ENCODE measurements at places on chromosomes 11 and 22. TPM values are rescaled to one million over a fixed set of nuclear protein-coding genes. Genes with fewer than 3 reads are reported as not detected.
A peak's percentile ranks its signal among the peaks of the same experiment; 100 is the strongest.

- no peak for DNase-seq
Observed at GRCh38 chr11:29163231-29163630, 853.6 kb downstream of the KCNA4 start.

DNA sequence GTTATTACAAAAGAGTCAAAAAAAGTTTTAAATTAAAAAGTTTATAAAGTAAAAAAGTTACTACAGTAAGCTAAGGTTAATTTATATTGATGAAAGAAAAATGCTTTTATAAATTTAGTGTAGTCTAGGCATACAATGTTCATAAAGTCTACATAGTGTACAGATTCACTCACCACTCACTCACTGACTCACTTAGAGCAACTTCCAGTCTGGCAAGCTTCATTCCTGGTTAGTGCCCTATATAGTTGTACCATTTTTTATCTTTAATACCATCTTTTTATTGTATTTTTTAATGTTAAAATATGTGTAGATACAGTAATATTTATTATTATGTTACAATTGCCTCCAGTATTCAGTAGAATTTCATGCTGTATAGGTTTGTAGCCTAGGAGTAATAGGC lies 2.6 kb upstream of the MMP10 start:
- DNase-seq: no peak

GRCh38 chr11:121422675-121423074 lies 29.4 kb upstream of the SORL1 start:
- no peak for DNase-seq

DNA sequence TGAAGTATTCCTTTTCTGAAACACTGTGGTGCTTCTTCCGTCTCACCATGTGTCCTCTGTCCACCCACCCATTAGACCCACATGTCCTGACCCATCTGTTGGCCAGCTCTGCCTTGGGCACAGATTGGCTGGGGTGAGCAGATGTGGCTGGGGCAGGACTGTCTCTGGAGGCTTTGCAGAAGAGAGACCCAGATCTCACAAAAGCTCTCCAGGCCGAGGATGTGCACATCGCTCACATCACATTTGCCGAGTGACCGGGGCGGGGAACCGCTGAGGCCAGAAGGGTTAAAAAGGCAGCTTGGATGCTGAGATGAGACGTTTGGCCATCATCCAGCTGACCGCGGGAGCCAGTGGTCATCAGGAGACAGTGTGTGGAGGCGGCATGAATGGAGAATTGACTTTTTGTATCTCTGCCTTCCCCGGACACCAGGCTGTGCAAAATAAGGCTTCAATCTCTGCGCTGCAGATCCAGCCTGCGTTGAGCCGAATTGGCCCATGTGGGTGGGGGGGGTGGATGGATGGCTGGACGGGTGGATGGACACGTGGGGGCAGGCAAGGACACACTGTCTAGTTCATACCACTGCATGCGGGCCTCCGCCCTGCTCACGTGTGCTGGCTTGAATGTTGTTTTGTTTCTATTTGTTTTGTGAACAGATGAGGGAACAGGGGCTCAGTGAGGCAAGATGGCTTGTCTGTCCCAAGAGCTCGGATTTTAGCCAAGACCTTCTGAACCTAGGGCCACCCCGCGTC lies 6.1 kb downstream of the IFITM10 start:
- peak; percentile 70 for DNase-seq

DNA sequence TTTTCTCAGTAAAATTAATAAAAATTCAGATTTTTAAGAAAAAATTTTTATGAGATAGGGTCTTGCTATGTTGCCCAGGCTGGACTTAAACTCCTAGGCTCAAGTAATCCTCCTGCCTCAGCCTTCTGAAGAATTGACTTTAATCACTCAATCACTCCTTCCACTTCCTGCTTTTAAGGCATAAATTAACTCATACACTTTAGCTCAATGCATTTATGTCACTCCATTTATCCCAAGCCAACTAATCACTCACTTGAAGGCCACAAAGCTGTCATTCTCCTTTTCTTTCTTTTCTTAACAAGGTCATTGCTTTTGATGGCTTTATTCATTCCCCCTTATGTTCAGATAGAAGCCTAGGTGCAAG lies 877 bp downstream of the ALG9 start:
- no peak for DNase-seq

DNA sequence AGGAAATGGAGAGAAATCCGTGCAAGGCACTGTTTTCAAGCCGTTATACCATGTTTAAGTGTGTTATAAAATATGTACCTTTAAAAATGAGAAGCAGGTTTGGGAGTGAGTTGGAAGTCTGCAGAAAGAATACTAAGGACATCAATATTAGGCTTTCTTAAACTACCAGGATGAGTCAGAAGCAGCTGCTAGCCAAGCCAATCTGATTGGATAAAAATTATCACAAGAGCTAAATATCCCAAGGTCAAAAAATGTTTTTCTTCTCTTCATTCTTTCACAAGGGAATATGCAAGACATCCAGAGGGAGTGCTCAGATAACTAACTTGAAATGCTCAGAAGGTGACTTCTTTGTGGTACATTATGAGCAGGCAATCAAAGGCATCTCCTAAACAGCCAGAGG lies 19.3 kb upstream of the CKAP5 start:
- DNase-seq: no peak

GRCh38 chr22:40665312-40665711 lies 14.0 kb upstream of the MCHR1 start:
- no peak for DNase-seq

DNA sequence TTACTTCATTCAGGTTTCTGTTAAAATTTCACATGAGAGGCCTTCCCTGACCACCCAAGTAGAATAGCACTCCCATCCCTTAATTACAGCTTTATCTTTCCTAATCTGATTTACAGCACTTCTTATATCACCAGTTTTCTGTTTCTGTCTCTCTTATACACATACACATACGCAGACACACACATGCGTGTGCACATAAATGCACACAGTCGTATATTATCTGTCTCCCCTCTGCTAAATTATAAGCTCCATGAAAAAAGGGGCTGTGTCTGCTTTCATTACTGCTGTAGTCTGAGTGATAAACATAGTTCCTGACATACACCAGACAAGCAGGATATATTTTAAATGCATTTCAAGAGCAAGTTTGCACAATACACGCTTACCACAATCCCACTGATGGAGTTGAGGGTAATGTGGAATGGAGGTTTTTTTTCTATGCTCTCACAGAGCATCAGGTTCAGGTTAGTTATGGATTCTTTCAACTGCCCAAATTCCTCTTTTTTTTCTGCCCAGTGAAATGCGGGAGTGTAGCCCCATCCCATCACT lies 13.7 kb upstream of the TOP3B start:
- no peak for DNase-seq

- DNase-seq: peak; percentile 91
Observed at GRCh38 chr11:66335531-66336233, 552 bp downstream of the RIN1 start.

DNA sequence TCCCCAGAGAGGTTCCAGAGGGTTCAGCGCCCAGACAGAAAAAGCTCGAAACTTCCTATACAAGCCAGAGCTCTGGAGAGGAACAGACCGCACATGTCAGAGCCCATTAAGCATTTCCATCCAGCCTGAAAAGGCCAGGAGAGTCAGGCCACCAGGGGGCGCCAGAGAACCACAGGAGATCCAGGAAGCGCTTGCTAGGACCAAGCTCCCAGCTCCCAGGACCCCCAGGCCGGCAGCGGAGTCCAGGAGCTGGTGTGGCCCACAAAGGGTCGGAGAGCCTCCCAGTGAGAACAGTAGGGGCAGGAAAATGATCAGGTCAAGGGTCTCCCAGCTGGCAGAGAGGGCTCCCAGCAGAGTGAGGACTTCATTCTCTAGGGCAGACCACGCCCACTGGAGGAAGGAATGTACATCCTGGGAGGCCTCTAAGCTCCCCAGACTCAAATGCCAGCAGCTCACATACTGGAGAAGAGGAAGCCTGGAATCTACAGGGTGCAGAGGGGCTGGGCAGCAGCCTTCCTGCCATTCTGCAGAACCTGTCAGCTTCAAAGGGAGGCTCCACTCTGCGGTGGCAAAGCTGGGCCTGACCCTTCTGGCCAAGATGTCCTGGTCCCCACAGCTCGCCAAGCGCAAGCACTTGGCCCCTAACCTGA lies 2.1 kb upstream of the MEI1 start:
- DNase-seq: peak; percentile 96

DNA sequence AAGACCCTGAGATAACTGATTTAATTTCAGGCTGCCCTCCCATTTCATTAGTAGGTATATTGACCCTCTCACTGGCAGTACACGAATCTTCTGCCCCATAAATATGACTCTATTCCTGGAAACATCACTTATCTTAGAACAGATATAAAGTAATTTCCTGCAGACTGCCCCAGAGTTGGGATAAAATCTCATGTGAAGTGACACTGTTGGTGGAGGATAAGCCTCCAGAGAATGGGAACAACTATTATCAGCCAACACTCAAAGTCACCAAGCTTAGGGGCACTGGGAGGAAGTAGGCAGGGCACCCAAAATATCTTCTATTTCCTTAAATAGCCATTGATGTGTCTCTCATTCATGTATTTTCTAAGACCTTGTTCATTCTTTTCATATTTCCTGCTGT lies 8.2 kb downstream of the OR51B5 start:
- DNase-seq: no peak

GRCh38 chr11:5276697-5277096 lies 7.0 kb upstream of the HBE1 start:
- no peak for DNase-seq

DNA sequence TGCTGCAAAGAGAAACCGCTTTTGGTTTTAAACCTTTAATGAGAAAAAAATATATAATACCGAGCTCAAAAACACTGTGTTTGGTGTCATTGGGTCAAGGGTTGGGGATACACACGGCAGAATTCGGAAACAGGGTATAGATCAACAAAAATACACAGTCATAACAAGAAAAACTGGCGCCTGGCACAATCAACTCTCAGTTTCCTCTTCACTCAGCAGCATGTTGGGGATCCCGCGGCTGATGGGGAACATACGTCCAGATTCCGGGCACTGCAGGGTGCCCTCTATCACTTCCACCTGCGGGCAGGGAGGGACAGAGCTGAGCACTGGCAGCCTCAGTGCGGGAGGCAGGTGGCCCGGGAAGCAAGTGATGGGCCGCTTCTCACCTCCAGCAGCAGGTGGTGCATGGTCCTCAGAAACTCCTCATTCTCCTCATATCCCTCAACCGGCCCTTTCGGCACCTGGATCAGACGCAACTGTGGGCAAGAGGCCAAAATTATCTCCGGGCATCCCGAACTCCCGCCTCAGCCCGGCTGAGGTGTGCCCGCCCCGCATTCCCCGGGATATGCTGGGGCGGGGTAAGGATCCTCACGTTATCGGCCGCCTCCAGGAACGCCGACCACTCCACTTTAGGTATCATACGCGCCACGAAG lies 561 bp downstream of the TRMT112 start:
- no peak for DNase-seq

DNA sequence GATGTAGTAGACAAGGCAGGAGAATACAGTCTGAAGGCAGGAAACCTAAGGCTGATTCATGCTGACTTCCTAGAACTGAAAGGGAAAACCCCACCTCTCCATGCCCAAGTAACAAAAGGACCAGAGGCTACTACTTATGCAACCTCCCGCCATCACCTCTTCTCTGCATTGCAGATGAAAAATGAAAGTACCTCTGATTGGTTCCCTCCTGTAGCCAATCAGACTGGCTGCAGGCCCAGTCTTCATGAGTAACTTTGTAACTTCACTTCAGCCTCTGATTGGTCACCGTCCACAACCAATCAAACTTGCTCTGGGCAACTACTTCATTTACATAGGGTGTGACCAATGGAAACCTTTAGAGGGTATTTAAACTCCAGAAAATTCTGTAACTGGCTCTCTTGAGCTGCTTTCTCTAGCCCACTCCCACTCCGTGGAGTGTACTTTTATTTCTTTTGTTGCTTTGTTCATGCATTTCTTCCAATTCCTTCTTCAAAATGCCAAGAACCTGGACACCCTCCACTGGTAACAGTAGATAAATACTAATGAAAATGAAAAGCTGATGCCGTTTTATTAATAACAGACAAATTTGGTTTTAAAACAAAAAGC lies 5.2 kb upstream of the MAP6 start:
- no peak for DNase-seq

DNA sequence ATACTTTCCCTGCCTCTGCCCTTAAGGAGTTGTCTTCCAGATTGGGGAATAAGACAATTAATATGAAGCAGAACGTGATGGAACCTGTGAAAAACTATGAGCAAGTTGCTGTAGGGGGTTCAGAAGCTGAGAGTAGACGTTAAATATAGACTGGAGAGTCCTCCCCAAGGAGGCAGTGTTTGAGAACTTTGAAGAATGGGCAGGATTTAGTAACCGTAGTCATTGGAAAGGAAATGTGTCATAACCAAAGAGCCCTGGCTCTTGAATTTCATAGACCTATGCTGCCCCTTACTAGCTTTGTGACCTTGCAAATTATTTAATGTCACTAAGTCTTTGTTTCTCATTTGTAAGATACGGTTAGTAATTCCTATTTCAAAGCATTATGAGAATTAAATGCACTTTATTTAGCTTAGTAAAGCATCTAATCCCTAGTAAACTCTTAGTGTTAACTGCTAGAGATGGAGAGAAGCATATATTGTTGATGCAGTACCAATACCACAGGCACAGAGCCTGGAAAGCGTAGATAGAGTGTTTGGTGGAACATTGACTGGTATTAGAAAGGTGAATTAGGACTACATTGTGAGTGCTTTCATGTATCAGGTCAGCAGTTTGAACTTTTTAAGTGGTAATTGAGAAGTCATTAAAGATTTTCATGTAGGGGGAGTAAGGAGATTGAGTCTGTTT lies 54.1 kb downstream of the MCAM start:
- no peak for DNase-seq

DNA sequence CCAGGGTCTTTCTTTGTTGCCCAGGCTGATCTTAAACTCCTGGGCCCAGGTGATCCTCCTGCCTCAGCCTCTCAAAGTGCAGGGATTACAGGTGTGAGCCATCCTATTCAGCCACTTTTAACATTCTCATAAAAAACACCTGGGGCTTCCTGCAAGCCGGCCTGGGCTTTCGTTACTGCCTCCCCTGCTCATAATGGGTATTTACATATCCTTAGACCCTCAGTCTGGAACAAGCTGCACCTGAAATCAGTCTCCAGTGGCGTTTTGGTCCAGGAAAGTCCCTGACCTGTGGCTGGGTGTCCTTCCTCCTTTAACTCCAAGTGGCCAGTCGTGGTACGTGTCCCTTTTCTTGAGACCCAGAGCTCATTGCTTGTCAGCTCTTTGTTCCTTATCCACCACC lies 320.7 kb downstream of the TMEM135 start:
- DNase-seq: no peak

DNA sequence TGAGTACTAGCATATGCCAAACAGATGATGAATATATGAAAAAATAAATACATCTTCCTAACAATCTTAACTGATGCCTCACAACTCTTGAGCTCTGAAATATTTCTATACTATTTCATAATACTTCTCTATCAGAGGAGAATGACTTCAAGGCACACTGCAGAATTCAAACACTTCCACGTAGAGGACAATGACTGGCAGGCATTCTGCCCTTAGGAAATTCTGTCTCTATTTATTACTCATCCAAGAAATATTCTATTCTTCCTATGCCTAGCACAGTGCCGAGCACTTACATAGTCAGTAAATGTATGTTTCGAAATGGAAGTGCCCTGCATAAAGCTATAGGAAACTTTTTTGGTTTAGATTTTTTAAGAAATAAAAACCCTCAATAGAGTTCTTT lies 809.1 kb downstream of the DLG2 start:
- no peak for DNase-seq

GRCh38 chr11:123718469-123718868 lies 23.0 kb downstream of the ZNF202 start:
- no peak for DNase-seq

CCDC116 gene
- 0.85 TPM for total RNA-seq

USP2 gene
- total RNA-seq: 4.1 TPM

LRRC55 gene
- not detected for total RNA-seq

KCTD14 gene
- 0.47 TPM for total RNA-seq

FXYD2 gene
- not detected for total RNA-seq
